ENCODE measurements at places on chromosomes 16 and 17.

DNA sequence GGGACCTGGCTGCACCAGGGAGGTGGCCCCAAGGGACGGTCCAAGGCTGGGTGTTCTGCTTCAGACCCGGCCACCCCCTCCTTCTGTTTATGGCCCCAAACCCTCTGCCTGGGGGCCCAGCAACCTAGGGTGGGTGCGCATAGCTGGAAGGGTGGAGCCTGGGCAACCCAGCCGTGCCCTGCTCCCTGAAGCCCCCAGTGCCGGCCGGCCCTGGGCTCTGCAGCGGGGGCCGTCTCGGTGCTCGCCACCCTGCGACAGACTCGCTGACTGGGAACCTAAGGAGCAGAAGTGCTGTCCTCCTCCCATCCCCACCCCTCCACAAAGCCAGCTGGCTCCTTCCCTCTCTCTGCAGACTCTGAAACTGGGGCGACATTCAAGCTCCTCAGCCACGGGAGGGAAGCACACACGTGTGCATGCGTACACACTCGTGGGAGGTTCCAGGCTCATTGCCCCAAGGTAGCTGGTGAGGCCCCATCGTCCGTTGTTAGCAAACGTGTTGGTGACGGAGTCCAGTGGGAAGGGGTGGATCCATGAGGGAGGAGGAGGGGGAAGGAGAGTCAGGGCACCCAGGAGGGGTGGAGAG, 43.4 kb downstream of the ENGASE start:
- H3K27ac ChIP-seq, result no peak overlapping the region
- no peaks in the 10 kb centered on the region for H3K4me1 ChIP-seq
- H3K4me3 ChIP-seq, result no peak overlapping the region
- no peaks in the 10 kb centered on the region for H3K27me3 ChIP-seq
- DNase-seq, result no peak
- H3K36me3 ChIP-seq, result no peaks in the 10 kb centered on the region

GRCh38 chr16:56888806-56889205, 23.8 kb downstream of the SLC12A3 start:
- no peaks in the 10 kb centered on the region for H3K36me3 ChIP-seq
- no peaks in the 10 kb centered on the region for H3K4me1 ChIP-seq
- H3K27me3 ChIP-seq, result no peaks in the 10 kb centered on the region
- DNase-seq, result no peak
- H3K4me3 ChIP-seq, result no peak overlapping the region

DNA sequence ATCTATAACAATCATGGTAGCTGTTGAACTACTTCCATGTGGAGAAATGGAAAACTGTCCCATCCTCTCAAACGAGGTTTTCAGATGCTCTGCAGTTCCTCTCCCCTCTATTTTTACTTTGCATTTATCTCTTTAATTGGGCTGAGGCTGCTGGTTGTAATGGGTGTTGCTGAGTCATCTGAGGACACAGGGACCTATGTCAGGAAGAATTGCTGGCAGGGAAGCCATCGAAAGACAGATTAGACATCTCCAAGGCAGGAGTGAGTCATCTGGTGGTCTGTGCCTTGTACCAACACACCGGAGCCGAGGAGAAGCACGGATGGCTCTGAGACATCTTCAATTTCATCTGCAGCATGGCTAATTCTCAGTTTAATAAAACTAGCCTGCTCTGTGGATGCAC, 394.5 kb downstream of the GRIN2A start:
- no peaks in the 10 kb centered on the region for H3K4me1 ChIP-seq
- no peak overlapping the region for H3K4me3 ChIP-seq
- H3K27me3 ChIP-seq, result no peaks in the 10 kb centered on the region
- no peak for DNase-seq
- no peaks in the 10 kb centered on the region for H3K36me3 ChIP-seq

- H3K4me3 ChIP-seq, result no peak overlapping the region
- H3K27ac ChIP-seq, result no peak overlapping the region
- H3K36me3 ChIP-seq, result no peaks in the 10 kb centered on the region
- DNase-seq, result no peak
- no peaks in the 10 kb centered on the region for H3K4me1 ChIP-seq
Measured at GRCh38 chr17:2551928-2552327, 40.2 kb upstream of the METTL16 start.

- H3K27ac ChIP-seq, result no peak overlapping the region
- H3K36me3 ChIP-seq, result peaks cover 3% of the 10 kb centered on the region
- no peak overlapping the region for H3K4me3 ChIP-seq
- no peak for DNase-seq
- peaks cover 10% of the 10 kb centered on the region for H3K27me3 ChIP-seq
Measured at GRCh38 chr16:68636818-68637217, 8.3 kb upstream of the CDH3 start.

- H3K27me3 ChIP-seq, result peaks cover 6% of the 10 kb centered on the region
- H3K4me1 ChIP-seq, result peaks cover 9% of the 10 kb centered on the region
- H3K36me3 ChIP-seq, result peaks cover 5% of the 10 kb centered on the region
- no peak overlapping the region for H3K4me3 ChIP-seq
- no peak for DNase-seq
Measured at GRCh38 chr17:57706761-57707160, 38.3 kb downstream of the CCDC182 start.

DNA sequence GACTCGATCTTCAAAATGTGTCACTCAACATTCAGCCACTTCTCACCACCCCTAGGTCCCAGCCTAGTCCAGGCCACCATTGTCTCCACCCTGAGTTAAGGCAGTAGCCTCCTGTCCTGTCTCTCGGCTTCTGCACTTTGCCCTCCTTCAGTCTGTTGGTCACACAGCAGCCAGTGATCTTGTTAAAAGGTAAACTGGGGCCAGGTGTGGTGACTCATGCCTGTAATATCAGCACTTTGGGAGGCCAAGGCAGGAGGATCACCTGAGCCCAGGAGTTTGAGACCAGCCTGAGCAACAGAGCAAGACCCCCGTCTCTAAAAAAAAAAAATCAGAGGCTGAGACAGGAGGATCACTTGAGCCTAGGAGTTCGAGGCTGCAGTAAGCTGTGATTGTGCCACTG, 25.8 kb downstream of the WWP2 start:
- H3K27ac ChIP-seq, result no peak overlapping the region
- H3K27me3 ChIP-seq, result no peaks in the 10 kb centered on the region
- DNase-seq, result no peak
- no peaks in the 10 kb centered on the region for H3K4me1 ChIP-seq
- H3K4me3 ChIP-seq, result no peak overlapping the region
- peaks cover 1% of the 10 kb centered on the region for H3K36me3 ChIP-seq

GRCh38 chr16:73231944-73232554, 184.1 kb upstream of the ZFHX3 start:
- H3K27ac ChIP-seq, result no peak overlapping the region
- DNase-seq, result no peak
- H3K4me1 ChIP-seq, result no peaks in the 10 kb centered on the region
- no peaks in the 10 kb centered on the region for H3K36me3 ChIP-seq
- H3K27me3 ChIP-seq, result no peaks in the 10 kb centered on the region

DNA sequence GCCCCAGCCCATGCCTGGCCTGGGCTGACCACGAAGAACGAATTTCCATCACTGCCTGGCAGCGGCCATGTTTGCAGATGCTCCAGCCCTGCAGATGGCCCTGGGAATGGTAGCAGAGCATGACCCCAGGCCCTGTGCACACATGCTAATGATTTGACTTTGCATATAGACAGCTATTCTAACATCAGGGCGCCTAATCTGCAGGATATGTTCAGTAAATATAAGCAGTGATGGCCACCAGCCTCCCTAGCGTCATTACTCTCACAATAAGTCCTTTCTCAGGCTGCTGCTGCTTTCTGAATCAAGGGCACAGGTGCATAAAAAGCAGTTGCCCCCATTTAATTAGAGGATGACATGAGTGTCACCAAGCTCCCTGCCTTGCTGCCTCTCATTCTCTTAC, 24.2 kb downstream of the DNAH9 start:
- no peaks in the 10 kb centered on the region for H3K4me1 ChIP-seq
- no peak overlapping the region for H3K4me3 ChIP-seq
- no peak overlapping the region for H3K27ac ChIP-seq
- peaks cover 1% of the 10 kb centered on the region for H3K36me3 ChIP-seq

GRCh38 chr17:44518032-44518431, 14.8 kb upstream of the GPATCH8 start:
- H3K4me3 ChIP-seq, result no peak overlapping the region
- H3K36me3 ChIP-seq, result no peaks in the 10 kb centered on the region
- H3K27ac ChIP-seq, result no peak overlapping the region
- no peak for DNase-seq
- H3K4me1 ChIP-seq, result no peaks in the 10 kb centered on the region

All from activated T-cell treated with anti-CD3 and anti-CD28 coated beads, Interleukin-2, amount 50 U/mL, for 72 hours (primary cell).